T-cell (primary cell): ENCODE measurements at places on chromosomes 13 and 19. TPM values are rescaled to one million over a fixed set of nuclear protein-coding genes. Genes with fewer than 3 reads are reported as not detected.

DNA sequence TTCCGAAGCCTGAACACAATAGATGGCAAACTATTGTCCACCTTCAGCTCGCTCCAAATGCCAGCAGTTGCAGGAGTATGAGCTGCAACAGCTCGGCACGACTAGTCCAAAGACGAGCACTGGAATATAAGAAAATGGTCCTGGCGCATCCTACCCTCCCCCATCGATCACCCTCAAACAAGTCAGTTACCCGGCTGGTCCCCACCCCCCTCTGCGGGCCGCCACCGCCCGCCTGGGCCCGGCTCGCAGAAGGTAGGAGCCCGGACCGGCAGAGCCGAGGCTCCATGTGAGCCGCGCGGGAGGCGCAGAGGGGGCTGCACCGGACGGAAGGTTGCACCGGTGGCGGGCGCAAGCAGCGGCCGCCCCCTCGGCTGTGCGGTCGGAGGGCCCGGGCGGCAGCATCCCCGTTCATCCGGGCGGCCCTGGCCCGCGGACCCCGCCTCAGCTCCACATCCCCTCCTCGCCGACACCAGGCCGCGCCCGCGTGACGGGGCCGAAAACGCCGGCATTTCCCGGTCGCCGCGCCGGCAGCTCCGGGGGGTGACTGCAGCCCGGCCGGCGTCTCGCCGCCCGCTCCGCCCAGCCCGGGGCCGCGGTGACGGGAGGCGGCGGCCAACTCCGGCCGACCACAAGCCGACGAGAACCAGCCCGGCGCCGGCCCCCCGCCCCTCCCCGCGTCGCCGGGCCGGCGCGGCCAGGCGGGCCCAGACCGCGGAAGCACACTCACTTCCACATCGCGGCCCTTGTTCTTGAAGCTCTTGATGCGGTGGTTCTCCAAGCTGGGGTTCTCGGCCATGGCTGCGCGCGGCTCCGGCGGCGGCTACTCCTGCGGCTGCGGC is 552 bp downstream of the KPNA3 start:
- peak overlapping the region; percentile 34 for H3K27ac ChIP-seq
- H3K4me3 ChIP-seq = peak overlapping the region; percentile 75
- no peaks in the 10 kb centered on the region for H3K27me3 ChIP-seq
- peaks cover 12% of the 10 kb centered on the region for H3K4me1 ChIP-seq
- no peaks in the 10 kb centered on the region for H3K36me3 ChIP-seq

DNA sequence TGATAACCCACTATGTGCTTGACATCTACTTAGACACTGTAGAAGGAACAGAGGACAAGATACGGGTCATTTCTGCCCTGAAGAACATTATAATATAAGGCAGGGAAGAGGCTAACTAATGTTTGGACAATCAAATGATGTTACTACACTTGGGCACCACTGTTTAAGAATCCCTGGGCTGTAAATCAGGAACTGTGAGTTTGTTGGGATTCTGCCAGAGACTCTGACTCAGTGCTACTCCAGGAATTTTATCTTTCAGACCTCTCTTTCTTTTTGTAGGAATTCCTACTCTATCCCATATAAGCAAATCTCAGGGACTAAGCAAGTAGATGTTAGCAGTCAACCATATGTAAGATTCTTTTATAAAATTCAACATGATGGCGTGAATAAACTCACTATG is 3.1 kb upstream of the ZNF471 start:
- H3K4me3 ChIP-seq = no peak overlapping the region
- no peaks in the 10 kb centered on the region for H3K36me3 ChIP-seq
- H3K4me1 ChIP-seq = peaks cover 12% of the 10 kb centered on the region
- peaks cover 19% of the 10 kb centered on the region for H3K27me3 ChIP-seq

The TMEM255B gene
- 1.1 TPM for total RNA-seq

- H3K27ac ChIP-seq = peak overlapping the region; percentile 84
- H3K4me1 ChIP-seq = peaks cover 56% of the 10 kb centered on the region
- peak overlapping the region; percentile 46 for H3K4me3 ChIP-seq
- no peak for DNase-seq
- H3K36me3 ChIP-seq = no peaks in the 10 kb centered on the region
- H3K27me3 ChIP-seq = no peaks in the 10 kb centered on the region
These were observed 30.4 kb upstream of the CEACAM21 start for GRCh38 chr19:41545547-41545946.

DNA sequence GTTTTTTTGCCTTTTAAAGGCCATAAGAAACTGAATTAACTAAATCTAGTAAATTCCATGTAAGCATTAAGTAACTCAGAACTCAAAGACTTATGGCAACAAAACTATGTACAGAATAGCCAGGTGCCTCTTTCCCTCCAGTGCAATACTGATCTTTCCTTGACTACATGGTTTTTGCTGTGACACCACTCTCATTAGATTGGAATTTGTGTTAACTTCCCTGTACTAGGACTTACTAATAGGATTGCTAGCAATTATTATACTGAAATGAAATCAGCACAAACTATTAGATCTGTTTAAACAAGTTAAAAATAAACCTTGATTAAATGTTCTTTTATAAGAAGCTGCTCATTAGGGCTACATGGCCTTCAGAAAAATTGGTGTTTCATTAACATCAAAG is 96.3 kb downstream of the DACH1 start:
- no peak overlapping the region for H3K27ac ChIP-seq
- H3K4me1 ChIP-seq = no peaks in the 10 kb centered on the region
- H3K4me3 ChIP-seq = no peak overlapping the region
- no peak for DNase-seq
- H3K27me3 ChIP-seq = no peaks in the 10 kb centered on the region

DNA sequence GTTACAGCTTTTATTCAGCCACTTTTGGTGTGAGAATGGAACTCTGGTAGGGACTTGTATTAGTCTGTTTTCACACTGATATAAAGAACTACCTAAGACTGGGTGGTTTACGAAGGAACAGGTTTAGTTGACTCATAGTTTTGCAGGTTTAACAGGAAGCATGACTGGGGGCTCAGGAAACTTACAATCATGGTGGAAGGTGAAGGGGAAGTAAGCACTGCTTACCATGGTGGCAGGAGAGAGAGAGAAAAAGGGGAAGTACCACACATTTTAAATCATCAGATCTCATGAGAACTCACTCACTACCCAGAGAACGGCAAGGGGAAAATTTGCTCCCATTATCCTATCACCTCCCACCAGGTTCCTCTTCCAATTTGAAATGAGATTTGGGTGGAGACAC is 942.2 kb downstream of the PCDH17 start:
- H3K27ac ChIP-seq = no peak overlapping the region
- no peaks in the 10 kb centered on the region for H3K36me3 ChIP-seq
- H3K4me1 ChIP-seq = no peaks in the 10 kb centered on the region
- H3K4me3 ChIP-seq = no peak overlapping the region
- H3K27me3 ChIP-seq = no peaks in the 10 kb centered on the region
- no peak for DNase-seq

GRCh38 chr13:109447667-109448066 is 338.7 kb downstream of the IRS2 start:
- DNase-seq = no peak
- H3K4me1 ChIP-seq = no peaks in the 10 kb centered on the region
- H3K4me3 ChIP-seq = no peak overlapping the region
- H3K36me3 ChIP-seq = no peaks in the 10 kb centered on the region
- no peaks in the 10 kb centered on the region for H3K27me3 ChIP-seq
- no peak overlapping the region for H3K27ac ChIP-seq

DNA sequence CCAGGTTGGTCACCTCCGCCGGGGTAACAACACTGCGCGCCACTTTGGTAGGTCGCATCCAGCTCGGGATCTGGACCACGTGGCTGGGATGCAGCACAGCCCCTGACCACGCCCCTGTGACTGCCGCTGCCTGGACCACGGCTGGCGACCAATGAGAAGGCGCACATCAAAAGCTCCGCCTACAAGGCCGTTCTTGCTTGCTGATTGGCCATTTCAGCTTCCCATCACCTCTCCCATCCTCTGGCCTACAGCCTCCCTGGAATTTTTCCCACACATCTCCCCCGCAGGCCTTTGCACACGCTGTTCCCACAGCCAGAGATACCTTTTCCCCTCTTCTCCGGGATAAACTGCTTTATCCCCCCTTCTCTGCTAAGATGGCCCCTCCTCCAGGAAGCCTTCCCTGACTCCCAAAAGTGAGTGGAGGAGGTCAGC is 12.5 kb upstream of the MAP1S start:
- no peaks in the 10 kb centered on the region for H3K4me1 ChIP-seq
- no peak overlapping the region for H3K4me3 ChIP-seq
- H3K36me3 ChIP-seq = no peaks in the 10 kb centered on the region
- no peak for DNase-seq
- peaks cover 10% of the 10 kb centered on the region for H3K27me3 ChIP-seq

DNA sequence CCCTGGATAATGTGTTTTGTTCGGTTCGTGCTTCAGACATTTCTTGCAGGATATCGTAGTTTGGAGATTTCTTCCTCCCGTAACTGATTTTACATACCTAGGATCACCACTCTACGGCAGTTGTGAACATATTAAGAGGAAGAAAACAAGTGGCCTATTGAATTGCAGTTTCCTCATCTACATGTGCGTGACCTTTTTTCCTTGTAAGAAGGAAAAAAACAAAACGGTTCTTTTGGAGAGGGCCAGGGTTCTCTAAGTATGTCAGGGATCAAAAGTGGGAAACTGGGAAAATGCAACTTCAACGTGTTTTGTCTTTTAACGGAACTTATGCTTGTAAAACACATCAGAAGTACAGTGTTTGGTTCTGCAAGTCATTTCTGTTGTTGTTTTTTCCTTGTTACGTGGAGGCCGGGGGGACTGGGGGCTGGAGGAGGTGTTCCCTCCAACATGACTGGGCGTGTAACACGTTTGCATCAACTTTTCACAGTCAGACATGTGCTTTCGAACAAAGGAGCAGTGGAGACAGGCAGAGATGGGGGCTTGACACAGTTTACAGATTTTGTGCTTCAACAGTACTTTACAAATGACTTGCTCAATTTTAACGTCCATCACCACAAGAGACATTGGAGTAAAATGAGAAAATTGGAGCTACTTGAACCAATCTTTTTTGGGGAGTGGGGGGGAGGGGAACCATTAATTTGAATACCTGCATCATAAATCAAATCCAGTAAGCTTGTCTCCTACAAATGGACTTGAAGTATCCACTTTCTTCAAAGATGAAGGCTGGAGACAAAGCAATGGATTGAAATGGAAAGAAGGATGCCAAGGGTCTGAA is 3.8 kb downstream of the ZC3H4 start:
- peaks cover 38% of the 10 kb centered on the region for H3K4me1 ChIP-seq
- H3K36me3 ChIP-seq = no peaks in the 10 kb centered on the region
- peak overlapping the region; percentile 98 for H3K27ac ChIP-seq
- peak overlapping the region; percentile 79 for H3K4me3 ChIP-seq
- H3K27me3 ChIP-seq = no peaks in the 10 kb centered on the region

DNA sequence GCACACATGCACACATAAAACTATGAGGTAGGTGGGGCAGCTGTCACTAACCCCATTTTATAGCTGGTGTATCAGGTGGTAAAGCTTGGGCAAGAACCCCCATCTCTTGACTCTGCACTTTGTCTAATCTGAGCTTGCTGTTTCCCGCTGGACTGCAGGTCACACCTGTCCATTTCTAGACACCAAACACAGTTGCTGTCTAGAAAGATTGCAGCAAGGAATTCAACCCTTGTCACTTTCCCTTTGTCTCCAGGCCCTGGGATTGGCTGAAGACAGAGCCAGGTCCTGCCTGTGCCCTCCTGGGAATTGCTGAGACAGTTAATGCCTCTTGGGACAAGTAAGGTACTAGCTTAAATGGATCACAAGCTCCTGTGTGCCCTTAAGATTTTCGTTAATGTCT is 83.8 kb downstream of the RNASEH2B start:
- H3K36me3 ChIP-seq = no peaks in the 10 kb centered on the region
- H3K4me1 ChIP-seq = peaks cover 17% of the 10 kb centered on the region
- no peak overlapping the region for H3K4me3 ChIP-seq
- H3K27me3 ChIP-seq = no peaks in the 10 kb centered on the region
